ENCODE measurements at places on chromosomes 7 and 10.
A peak's percentile ranks its signal among the peaks of the same experiment; 100 is the strongest.

GRCh38 chr10:62694537-62695126 is 109.9 kb upstream of the ADO start:
- DNase-seq = peak; percentile 20

- DNase-seq = no peak
Observed at GRCh38 chr10:4483811-4484210, 342.2 kb upstream of the AKR1E2 start.

GRCh38 chr7:45703911-45704682 is 129.9 kb downstream of the ADCY1 start:
- no peak for DNase-seq

DNA sequence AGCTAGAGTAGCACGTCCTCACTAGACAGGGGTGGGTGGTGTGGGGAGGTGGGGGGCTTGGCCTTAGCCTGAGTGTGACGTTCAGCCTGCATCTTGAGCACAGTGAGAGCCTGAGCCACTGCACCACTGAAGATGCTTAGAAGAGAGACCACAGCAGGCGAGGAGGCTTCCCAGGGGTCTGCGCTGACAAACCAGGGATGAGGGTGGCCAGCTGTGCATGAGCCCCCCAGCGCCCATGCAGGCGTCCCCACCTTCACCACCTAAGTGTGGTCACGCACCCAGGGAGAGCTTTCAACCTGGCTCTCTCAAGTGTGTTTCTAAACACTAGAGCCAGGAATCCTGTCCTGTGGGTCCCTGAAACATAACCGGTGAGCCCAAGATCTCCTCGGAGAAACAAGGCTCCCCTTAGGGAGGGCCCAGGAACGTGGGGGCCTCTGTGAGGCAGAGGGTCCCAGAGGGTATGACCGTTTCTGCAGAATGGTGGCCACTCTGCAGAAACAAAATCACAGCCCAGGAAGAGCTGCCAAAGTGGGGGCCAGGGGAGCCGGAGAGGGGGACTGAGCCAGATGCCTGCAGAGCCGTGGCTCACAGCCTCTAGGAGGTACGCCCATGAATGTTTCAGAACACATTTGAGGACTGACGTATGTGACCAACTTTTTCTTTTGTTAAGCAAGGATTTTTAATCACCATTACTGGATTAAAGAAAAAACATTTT is 85.2 kb upstream of the INSIG1 start:
- no peak for DNase-seq

DNA sequence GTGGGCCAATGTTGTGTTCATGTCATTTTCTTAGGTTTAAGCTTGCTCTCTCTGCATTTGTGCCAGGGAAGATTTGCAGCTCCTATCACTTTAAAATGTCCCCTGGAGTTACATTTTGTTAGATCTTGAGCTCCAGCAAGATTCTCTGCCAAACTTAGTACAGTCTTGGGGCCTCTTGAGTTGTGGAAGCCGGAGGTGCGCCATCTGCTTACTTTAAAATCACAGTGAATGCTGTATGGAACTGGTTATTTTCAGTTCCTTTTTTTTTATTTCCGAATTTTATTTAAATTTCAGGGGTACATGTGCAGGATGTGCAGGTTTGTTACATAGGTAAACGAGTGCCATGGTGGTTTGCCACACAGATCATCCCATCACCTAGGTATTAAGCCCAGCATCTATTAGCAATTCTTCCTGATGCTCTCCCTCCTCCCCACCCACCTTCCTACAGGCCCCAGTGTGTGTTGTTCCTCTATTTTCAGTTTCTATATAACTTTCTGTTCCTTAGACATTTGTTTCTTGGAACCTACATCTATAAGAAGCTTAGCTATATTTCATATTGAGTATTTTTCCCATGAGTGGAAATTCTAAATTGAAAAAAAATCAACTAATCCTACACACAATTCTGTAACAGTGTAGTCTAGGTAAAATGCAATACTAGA is 114.4 kb upstream of the CREB5 start:
- no peak for DNase-seq

DNA sequence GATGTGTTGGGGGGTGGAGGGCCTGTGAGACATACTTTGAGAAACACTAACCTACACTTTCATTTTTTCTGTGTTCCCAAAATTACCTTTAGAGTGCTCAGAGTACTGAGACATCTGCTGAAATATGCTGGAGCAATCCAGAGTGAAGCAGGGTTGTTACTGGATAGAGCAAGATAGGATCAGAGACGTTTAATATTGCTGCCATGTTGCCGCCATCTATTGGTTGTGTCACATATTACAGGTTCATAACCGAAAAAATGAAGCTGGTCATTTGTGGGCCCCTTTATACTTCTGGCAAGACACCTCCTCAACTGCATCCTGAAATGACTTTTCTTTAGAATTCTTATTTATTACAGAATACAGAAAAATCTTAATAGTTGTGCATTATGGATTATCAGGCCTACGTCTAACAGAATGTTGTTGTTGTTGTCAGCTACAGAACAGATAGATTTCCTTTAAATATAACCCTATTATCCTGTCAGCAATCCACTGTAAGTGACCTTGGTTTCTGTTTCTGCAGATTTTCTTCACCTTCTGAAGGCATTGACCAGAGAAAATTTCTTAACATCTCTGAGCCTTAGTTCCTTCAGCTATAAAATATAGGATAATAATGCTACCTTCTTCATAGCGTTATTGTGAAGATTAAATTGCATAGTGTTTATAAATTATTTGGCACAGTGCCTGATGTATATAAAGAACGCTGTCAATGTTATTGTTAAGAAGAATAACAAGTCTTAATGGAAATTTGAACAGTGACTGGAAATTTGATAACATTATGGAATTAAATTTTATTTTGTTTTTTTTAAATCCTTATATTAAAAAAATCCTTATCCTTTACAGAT is 16.2 kb upstream of the DLD start:
- DNase-seq = peak; percentile 29

- no peak for DNase-seq
Observed at GRCh38 chr7:155577509-155577905, 31.1 kb upstream of the CNPY1 start.

DNA sequence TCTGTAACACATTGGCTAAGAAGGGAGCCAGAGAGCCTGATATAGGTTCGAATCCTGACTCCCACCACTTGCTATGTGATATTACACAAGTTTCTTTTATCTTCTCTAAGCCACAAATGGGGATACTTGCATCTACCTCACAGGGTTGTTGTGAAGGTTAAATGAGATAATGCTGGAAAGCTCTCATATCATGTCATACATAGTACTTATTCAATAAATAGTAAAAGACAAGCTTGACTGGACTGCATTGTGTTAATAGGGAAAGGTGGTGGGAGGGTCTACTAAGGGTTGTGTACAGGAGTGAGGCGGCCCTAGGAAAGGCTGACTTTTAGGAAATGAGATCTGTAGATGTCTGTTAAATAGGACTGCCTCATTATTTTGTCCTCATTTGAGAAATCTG is 35.8 kb upstream of the DNMBP start:
- DNase-seq = no peak

DNA sequence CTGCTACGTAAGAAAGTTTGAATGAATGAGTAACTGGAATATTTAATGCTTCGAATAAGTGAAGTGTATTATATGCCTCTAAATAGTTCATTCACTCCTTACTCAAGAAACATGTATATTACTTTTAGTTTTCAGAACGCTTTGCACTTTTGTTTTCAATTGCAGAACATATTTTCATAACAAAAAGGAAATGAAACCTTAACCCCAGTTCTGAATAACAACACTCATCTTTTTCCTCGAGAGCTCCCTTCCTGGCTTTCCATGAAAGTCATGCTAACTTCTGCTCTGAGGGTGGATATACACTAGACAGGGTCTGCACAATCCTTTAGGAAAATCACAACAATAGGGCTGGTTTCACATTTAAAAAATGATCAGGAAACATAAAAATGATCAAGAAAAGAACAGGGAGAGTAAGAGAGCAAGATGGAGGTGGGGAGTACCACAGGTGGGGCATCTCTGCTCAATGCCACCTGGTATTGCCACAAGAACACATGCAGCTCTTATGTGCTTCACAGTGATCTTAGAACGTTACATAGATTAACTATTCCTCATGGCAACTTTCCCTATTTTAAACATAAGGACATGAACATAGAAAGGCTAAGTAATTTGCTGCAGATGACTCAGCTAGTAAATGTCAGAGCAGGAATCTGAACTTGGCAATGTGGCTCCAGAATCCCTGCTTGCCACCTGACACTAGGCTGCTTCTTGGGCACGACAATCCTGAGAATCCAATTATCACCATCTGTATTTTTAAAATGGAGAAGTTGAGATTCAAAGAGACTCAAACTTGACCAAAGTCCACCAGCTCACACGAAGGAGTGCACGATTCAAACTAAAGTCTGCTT is 219.5 kb upstream of the AOAH start:
- no peak for DNase-seq

DNA sequence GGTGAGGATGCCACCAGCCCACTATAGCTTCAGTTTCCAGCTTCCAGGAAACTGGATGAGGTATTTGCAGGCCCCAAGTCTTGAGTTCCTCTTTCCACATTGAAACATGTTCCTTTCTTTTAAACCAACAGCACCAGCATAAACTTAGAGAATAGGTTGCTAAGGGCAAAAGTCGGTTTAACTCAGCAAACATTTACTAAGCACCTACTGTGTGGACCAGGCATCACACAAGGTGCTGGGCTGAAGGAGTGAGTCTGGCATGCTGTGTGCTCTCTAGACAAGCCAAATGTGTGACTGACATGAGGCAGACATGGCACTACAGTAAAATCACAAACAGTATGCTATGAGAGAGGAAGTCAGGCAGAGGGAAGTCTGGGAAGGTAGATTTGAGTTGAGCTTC is 11.0 kb upstream of the RASSF4 start:
- no peak for DNase-seq

GRCh38 chr7:117993377-117994003 is 120.2 kb upstream of the CTTNBP2 start:
- DNase-seq = no peak

GRCh38 chr7:46776790-46777189 is 805.1 kb downstream of the TNS3 start:
- no peak for DNase-seq

- DNase-seq = peak; percentile 43
Observed at GRCh38 chr7:11343818-11344413, 370.2 kb downstream of the PHF14 start.

DNA sequence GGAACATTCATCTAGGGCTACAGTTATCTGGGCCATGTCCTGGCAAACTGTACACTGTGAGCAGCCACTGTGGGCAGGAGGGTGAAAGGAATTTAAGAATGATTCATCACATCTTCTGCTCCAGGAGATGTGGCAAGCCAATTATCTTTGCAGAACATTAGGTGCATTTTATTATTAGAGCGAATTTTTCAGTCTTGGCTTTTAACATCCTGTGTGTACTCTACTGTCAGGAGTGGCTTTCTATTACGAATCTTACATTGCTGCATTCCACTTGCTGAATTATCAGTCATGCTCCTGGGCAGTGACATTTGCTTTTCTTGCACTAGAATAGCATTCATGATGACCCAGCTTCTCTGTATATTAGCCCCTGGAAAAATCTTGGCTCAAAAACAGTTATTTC is 109.2 kb upstream of the TARP start:
- DNase-seq = no peak

DNA sequence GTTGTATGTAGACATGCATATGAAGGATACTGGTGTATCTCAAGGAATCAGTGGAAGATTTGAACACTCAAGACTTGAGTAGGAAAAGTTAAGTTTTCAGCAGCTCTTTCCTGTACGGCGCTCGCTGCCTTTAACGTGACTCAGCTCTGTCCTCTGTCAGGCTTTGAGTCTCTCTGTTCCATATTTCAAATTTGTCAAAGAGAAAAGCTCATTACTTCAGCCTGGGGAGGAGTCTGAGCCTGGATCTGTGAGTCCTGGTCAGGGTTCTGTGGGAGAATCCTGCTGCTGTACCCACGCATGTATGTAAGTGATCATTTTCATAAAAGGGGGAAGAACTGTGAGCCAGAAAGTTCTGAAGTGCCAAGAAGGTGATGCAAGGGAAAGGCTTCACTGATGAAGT is 13.8 kb upstream of the MPP7 start:
- no peak for DNase-seq

DNA sequence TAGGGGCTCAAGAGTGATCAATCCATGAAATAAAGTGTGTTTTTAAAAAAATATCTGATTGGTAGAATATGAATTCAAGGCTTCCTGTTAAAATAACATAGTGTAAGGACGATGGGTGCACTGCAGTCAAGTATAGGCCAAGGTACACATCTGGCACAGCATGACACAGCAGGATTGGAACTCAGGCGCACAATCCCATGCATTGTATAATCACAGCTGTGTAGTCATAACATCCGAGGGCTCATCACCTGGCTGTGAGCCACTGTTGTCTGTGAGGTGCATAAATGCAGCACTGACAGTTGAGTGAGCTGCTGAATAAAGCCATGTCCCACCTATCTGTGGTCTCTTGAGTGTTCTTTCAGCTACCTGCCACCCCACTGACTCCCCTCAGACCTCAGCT is 142.3 kb upstream of the HPS1 start:
- no peak for DNase-seq

- DNase-seq = no peak
Observed at GRCh38 chr7:48427671-48428070, 256.4 kb downstream of the ABCA13 start.

DNA sequence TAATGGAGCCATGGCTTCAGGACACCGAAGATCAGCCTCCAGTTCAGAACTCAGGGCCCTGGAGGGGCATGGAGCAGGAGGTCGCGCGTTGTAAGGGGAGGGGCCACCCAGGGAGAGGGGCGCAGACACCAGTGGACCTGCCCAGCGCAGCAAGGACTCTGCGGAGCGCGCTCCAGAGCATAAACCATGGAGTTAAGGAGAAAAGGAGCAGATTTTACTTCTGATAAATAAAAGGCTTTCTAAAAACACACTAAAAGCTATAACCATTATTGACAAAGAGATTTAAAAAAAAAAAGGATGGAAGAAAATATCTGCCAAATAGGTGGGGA is 10.5 kb downstream of the CALY start:
- no peak for DNase-seq

DNA sequence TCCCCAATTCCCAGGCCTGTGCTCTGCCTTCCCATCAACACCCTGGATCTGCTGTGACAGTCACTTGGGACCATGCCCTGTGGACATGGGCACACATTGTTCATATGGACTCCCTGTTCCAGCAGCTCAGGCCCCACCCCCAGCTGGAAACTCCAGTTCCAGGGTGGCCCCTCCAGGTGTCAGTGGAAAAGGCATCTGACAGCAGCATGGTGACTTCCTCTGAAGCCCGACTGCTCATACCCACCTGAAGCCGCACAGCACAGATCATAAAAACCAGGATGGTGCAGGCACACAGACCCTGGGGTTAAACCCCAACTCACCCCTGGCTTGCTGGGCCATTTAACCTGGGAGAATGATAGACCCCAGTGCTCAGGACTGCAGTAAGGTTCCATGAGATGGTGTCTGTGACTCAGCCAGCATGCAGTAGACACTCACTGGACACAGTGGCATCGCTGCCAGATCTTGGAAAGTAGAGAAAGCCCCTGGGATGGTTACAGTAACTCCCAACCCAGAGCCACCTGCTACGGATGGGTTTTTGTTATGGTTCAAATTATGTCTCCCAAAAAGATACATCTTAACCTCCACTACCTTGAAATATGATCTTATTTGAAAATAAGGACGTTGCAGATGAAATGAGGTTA is 72.6 kb upstream of the NANOS1 start:
- no peak for DNase-seq

GRCh38 chr7:89549768-89550167 is 604.5 kb upstream of the STEAP1 start:
- DNase-seq = no peak

GRCh38 chr7:28036696-28037095 is 143.9 kb downstream of the JAZF1 start:
- DNase-seq = no peak

GRCh38 chr10:90175161-90175681 is 473.8 kb downstream of the KIF20B start:
- no peak for DNase-seq

GRCh38 chr7:50832744-50833143 is 50.0 kb upstream of the GRB10 start:
- DNase-seq = no peak

All from CD4-positive, alpha-beta T cell treated with Interferon alpha-2 for 1 hour (primary cell).